ENCODE measurements at places on chromosomes 5 and 9.

- no peak for DNase-seq
Observed at GRCh38 chr5:97644896-97645295, 461.8 kb upstream of the RIOK2 start.

- DNase-seq = no peak
Observed at GRCh38 chr9:61668846-61669245, 479.0 kb downstream of the SPATA31A7 start.

DNA sequence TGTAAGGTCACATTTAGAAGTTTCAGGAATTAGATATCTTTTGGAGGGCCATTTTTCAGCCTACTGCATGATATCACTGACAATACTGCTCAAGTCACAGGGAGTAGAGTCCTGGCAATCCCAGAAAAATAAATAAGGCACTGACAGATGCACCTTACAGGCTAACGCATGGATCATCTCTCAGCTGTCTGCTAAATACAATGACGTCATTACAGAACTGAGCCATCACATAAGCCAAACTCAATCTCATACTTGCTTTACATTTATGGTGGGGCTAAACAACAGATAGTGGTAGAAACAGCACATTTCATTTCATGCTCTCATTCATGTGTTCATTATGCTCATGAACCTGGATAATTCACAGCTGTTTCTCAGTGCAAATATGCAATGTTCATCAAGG lies 243.7 kb downstream of the SEMA5A start:
- DNase-seq = no peak

- DNase-seq = no peak
Observed at GRCh38 chr5:159400476-159400875, 70.2 kb upstream of the IL12B start.
